ENCODE measurements at places on chromosomes 16 and 17.
A peak's percentile ranks its signal among the peaks of the same experiment; 100 is the strongest.

DNA sequence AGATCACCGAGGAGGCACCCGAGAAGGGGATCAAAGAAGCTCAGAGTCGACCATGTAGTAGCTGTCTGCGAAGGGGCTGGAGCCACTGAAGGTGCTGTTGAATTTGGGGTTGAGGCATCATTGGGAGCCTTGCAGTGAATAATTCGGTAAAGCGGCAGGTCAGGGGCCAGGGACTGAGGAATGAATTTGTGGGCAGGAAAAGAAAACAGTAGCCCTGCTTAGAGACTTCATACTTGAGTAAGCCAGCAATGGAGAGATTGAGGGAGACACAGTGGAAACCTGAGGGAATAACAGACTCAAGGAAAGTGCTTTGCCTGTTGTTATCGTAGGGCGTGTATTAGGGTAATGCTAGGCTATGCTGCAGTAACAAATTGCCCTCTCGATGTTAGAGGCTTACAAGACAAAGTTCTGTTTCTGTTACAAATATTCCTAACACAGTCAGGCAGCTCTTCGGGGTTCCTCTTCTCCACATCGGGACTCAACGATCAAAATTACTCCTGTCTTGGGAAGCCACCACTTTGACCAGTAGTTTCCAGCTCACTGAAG is 13.4 kb upstream of the HERPUD1 start:
- DNase-seq: no peak

DNA sequence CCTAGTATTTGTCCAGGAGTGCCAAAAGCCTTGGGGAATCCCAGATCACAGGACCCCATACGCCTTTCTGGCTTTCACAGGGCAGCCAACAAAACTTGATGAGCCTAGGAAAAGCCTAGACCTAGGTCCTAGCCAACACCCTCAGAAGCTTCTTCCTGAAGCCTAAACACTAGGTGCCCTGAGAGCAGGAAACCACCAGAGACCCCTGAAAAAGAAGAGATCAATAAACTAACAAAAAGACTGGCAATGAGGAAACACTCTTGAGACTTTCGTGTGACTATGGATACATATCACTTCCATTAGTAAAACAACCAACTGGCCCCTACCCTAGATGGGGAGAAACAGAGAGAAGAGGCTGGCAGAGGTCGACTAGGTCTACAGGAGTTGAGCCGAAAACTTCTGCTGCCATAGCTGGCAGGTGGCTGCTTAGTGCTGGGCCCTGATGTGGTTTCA is 1.2 kb downstream of the ORMDL3 start:
- DNase-seq: no peak

DNA sequence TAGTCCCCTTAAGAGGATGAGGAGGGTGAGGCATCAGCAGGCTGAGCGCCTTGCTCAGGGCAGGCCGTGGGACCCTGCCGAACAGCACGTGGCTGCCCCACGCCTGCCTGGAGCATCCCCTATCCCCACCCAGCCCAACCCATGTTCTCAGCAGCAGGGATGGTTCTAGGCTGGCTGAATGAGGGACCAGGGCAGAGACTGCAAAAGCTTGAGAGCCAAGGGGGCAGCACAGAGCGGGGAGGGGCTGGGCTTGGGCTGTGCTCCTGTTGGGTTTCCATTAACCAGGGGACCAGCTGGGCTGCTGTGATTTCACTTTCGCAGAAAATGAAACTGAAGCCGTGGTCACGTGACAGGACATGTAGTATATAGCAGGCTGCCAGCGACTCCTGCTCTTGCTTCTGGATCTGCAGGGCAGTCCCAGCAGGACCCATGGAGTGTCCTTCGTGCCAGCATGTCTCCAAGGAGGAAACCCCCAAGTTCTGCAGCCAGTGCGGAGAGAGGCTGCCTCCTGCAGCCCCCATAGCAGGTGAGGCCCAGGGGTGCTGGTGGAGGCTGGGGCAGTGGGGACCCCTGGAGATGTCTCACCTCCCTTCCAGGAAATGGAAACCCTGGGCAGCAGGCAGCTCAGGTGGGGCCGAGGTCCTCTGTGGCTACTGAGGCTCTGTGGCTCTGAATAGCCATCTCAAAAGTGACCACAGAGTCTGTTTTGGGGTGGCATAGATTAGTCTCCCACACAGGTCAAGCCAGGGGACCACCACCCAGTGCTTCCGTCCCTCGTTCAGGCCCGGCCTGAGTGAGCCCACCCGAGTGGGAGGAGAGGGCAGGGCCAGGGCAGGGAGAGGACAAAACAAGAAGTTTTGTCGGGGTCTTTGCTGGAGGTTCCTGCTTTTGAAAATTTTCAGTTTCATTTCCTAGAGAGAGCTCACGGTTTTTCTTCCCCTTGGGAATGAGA is 2.9 kb downstream of the RNF213 start:
- DNase-seq: peak; percentile 97

DNA sequence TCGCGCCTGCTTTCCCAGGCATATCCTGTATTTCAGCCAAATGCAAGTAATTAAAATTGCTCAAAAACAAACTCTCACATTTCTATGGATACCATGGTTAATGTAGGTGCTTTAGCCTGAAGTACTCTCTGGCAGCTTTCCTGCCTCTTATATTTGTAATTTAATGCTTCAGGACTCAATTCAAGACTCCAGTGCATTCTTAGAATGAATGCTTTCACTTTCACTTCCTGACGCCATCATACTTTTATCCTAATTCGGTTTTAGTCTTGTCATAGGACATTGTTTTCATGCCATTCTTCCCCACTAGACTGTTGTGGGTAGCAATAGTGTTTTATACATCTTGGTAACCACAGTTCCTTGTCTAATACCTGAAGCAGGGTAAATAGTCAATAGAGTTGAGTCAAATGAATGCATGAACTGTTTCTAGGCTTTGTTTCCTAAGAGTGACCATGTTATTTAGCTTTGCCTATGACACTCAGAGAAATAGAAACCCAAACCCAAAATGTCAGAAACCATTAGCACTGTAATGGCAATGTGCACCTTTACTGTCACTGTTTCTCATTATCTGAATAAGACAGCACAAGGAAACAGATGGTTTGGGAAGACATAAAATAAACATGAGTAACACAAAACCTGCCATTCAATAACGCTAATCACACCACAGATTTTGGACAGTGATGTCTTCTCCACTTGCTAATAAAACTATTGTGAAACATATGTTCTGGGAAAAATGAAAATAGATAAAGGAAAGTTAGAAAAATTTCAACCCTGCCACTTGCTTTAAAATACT is 705.5 kb downstream of the CDH11 start:
- DNase-seq: no peak

DNA sequence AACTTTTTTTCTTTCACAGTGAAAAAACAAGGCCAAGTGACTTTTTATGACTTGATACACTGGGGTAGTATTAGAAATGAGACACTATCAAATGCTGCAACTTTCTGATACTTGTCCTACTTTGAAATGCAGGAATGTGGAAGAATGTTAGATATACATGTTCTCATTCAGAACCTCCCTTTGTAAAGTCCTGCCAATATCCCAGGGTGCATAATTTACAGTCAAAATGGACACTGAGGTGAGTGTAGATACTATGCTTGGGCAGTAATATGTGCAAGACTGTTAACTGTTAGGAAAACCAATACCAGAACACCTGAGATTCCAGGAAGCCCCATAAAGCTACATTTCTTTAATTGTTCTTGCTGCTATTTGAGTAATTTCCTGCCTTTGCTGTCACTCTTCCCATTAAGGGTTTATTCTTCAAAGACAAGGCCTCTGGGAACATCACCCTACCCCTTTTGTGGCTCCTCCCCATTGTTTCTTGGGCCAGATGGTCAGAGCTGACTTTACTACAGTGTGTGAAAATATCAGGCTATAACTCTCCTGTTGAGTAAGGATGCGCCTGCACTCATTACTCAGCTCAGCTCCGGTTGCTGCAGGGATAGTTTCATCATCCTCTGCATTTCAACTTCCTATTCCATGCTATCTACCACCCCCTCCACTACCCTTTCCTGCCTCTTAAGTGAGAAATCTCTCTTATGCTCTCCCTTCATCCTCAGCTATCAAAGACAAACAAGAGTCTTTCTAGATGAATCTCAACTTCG is 48.7 kb downstream of the TMEM100 start:
- peak; percentile 91 for DNase-seq

- DNase-seq: no peak
Observed at GRCh38 chr17:49545007-49545660, 30.5 kb upstream of the NXPH3 start.

- no peak for DNase-seq
Observed at GRCh38 chr16:69490707-69491324, 66.4 kb downstream of the CYB5B start.

DNA sequence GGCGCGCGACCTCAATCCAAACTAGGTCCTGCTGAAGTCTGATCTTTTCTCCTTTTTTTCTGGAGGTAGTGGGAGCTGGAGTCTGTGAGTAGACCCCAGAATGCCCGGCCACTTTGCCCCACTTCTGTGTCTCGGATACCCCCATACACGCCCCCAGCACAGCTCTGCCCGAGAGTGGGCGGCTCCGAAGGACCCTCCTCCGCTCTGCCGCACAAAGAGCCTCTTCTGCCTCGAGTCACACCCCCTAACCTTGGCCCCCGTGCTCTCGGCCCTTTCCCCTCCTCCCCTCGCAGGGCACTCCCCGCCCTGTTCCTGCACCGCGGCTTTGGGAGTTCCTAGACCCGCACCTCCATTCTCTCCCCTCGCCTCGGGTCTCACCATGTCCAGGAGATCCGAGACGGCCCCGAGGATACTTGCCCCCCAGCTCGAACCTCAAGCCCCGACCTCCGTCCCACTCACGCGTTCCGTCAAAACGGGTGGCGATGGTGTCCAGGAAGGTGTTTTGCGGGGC is 476 bp downstream of the KCNH4 start:
- no peak for DNase-seq

DNA sequence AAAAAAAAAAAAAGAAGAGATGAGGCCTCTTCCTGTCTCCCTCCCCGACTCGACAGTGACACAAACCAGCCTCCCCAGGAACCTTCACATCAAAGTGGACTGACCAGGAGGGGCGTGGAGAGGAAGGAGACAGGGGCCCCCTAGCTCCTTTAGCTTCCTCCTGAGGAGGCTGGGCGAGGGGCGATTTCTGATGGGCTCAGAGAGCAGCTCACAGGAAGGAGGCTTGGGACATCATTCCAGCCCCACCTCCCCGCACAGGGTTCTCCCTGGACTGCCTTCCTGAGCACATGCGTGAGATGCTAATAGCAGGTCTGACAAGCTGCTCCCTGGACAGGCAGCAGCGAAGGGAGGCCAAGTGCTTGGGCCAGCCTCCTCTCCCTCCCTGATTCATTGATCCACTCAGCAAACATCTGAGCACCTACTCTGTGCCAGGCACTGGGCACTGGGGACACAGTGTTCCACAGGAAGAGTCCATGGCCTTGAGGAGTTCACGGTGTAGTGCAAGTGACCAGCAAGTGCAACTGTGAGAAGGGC is 14.4 kb upstream of the DOK4 start:
- DNase-seq: no peak

GRCh38 chr17:44775838-44776621 is 17.2 kb downstream of the ADAM11 start:
- no peak for DNase-seq

DNA sequence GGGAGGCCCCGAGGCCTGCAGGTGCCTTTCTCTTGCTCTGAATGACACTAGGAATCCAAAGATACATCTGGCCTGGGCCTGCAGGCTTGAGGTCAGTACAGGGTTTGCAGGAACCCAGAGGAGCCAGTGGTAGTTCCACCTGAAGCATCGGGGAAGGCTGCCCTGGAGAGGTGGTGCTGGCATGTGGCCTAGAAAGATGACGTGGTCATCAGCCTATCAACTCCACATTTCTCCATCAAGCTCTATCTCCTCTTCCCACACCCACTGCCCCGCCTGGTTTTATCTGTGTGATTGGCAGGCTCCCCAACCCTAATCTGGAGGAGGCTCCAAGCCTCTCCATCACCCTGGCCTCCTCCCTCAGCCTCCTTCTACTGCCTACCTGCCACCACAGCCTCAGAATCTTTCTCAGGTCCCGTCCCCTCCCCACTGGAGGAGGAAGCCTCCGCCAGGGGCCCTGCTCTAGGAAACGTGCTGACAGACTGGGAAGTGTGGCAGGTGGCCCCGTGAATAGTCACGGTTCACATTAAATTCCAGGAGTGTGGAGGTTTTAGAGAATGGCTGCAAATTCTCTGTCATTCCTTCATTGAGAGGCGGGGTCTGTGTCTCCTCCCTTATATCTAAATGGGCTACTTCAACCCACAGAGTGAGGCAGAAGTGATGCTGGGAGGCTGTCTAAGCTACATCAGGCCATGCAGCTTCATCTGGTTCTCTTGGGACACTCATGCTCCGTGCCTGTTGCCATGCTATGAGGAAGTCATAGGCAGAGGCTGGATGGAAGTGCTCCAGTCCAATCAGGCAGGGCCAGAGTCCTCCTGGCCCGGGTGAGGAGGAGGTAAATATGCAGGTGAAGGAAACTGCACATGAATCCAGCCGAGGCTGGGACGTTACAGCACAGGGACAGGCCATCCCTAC is 11.4 kb upstream of the MAP2K3 start:
- DNase-seq: no peak

GRCh38 chr17:13311306-13311705 is 290.4 kb downstream of the HS3ST3A1 start:
- no peak for DNase-seq

GRCh38 chr16:12422233-12422632 is 381.5 kb downstream of the CPPED1 start:
- DNase-seq: no peak

DNA sequence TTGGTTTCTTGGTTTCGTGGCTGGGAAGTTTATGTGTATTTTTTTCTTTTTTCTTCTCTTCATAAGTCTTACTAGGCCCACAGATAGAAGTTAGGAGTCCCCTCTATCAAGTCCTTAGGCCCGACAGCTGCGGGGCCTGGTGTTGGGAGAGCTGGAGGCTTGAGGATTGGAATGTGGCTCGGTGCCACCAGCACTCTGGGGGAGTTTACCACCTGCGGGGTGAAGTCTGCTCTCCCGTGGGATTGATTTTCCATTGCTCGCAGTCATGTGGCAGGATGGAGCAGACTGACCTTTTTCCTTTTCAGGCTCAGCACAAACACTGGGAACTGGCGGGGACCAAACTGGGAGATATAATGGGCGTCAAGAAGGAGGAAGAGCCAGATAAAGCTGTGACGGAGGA is 7.5 kb downstream of the DHX38 start:
- DNase-seq: no peak

DNA sequence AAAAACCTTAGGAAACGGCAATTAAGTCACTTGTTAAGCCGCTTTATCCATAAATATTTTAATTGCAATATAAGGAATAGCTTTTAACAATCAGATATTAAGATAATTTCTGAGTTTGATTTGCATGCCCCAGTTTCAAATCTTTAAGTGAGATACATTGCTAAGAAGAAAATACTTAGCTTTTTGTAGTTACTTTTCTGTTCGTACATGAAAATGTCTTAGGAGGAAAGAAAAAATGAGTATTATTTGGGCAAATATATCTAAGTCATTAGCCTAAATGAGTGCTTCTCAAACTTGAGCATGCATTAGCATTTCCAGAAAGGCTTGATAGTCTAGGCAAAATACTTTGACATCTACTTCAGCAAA is 6.4 kb downstream of the ZNF207 start:
- no peak for DNase-seq

DNA sequence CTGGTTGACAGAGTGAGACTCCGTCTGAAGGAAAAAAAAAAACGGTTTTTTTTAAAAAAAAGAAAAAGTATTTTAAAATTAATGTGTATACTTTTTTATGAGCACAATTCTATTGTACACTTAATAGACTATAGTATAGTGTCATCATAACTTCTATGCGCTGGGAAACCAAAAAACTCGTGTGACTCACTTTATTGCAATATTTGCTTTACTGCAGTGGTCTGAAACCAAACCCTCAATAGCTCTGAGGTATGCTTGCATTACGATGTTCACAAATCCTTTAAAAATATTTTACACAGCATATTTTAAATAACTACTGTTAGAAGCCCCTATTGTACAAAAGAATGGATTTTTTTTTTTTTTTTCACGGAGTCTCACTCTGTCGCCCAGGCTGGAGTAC is 12.4 kb upstream of the MAP2K6 start:
- DNase-seq: no peak

All from inflammatory macrophage treated with lipopolysaccharide for 1 hour (primary cell).